ENCODE measurements at places on chromosomes 2 and 18. TPM values are rescaled to one million over a fixed set of nuclear protein-coding genes. Genes with fewer than 3 reads are reported as not detected.

Gene TNFAIP6
- 0.81 TPM for total RNA-seq

Gene CRYBA2
- total RNA-seq, result not detected

Gene RUFY4
- 0.44 TPM for total RNA-seq

Gene SPHKAP
- total RNA-seq, result not detected

Gene SLC1A4
- 1.9 TPM for total RNA-seq

Gene ATP6V1C2
- 1.2 TPM for total RNA-seq

Gene IL36B
- total RNA-seq, result not detected

Gene MROH2A
- total RNA-seq, result not detected

Gene SULT1C2
- total RNA-seq, result 2.2 TPM

Gene OR6B2
- not detected for total RNA-seq

Gene TWIST2
- 0.33 TPM for total RNA-seq

Gene FAM117B
- total RNA-seq, result 24.5 TPM

Gene ZNF532
- total RNA-seq, result 254 TPM

Gene EPG5
- total RNA-seq, result 15.7 TPM

Gene LYG2
- total RNA-seq, result not detected

Gene VAMP8
- 33.4 TPM for total RNA-seq

Gene IL1B
- total RNA-seq, result not detected

Gene CYP1B1
- 2.7 TPM for total RNA-seq
